RPMI7951 (cell line): ENCODE measurements at places on chromosomes 6 and 20. TPM values are rescaled to one million over a fixed set of nuclear protein-coding genes. Genes with fewer than 3 reads are reported as not detected.

DNA sequence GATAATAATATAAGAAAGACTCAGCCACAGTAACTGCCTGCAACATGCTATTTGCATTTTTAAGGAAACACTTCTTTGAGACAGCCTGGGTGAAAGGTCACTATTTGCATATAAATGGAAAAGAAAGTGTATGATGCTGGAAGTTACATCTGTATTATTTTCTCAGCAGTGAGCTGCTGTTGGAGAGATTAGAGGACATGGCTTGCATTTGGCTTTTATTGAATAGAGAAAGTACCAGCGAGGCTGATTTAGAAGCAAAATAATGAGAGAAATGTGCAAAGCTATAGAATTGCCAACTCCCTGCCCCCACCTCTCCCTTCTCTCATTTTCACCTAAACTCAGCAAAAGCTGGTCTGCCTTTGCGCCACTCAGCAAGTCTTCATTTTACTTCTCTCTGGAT is 12.7 kb downstream of the MYT1 start:
- DNase-seq = no peak

Gene OR2H1
- total RNA-seq = not detected in 2 replicates

Gene IRF4
- total RNA-seq = 0.24 and 0.39 TPM in 2 replicates

DNA sequence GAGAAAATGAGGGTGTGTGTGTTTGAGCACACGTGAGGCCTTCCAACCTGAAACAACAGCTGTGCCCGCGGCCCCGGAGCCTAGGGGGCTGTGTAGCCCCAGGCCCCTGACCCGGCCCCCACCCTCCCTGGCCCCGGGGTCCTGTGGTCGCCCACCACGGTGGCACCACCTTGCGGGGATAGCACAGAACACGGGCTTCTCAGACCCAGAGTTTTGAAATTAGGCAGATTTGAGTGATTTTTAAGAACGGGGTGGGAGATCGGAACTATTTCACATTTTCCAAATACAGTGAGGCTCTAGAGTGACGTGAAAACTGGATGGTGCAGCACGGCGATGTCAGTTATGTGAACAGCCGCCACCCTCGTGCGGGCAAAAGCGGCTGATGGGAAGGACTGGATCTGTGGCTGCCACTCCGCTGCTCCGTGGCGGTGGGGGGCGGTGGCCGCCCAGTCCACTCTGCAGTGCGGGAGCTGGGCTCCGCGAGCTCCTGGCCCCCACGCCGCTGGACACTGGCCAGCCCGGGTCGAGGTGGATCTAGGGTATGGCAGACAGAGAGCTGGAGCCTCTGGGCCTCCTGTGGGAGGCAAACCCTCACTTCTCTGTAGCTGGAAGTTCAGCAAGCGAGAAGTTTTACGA is 17.3 kb upstream of the BHLHE23 start:
- no peak for DNase-seq

Gene SRSF12
- total RNA-seq = not detected in 2 replicates

DNA sequence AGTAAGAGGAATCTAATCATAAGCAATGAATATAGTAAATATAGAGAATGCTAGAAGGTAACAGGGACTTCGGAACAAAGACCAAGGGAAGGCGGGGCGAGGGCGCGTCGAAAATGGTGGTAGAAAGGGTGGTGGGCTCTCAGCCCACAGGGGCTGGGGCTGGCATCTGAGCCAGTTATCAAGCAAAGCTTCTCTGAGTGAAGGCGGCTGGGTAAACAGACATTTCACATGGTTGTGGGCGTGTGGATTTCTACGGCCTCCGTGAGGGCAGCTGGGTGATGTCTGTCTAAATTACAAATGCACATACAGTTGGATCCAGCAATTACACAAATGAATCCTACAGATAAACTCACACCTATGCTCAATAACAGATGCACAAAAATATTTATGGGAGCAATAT is 56.6 kb downstream of the TOX2 start:
- DNase-seq = no peak

Gene TRIM38
- total RNA-seq = 7.7 and 9.1 TPM in 2 replicates

Gene SPATA25
- total RNA-seq = 0.98 TPM in 1 of 2 replicates, not detected in the other

GRCh38 chr6:38112181-38112580 is 292.7 kb downstream of the ZFAND3 start:
- DNase-seq = no peak

Gene BMP2
- total RNA-seq = 0.84 and 0.88 TPM in 2 replicates

DNA sequence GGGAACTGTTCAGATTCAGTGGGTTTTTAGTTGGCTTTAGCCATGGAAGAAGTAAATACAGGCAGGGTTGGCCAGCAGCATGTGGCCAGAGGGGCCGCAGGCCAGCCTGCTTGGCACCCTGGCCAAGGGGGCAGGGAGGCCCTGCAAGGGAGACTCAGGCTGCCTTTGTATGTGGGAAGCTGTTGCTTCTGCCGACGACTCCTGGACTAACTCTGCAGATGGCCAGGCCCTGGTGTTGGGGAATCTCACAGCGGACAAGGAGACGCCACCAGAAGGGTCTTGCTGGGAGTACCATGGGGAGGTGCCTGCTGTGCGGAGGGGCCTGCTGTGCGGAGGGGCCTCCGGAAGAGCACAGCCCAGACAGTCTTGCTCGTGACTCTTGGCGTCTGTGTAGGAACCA is 25.2 kb downstream of the PYGB start:
- DNase-seq = no peak

GRCh38 chr6:55320696-55321086 is 6.6 kb upstream of the GFRAL start:
- no peak for DNase-seq

DNA sequence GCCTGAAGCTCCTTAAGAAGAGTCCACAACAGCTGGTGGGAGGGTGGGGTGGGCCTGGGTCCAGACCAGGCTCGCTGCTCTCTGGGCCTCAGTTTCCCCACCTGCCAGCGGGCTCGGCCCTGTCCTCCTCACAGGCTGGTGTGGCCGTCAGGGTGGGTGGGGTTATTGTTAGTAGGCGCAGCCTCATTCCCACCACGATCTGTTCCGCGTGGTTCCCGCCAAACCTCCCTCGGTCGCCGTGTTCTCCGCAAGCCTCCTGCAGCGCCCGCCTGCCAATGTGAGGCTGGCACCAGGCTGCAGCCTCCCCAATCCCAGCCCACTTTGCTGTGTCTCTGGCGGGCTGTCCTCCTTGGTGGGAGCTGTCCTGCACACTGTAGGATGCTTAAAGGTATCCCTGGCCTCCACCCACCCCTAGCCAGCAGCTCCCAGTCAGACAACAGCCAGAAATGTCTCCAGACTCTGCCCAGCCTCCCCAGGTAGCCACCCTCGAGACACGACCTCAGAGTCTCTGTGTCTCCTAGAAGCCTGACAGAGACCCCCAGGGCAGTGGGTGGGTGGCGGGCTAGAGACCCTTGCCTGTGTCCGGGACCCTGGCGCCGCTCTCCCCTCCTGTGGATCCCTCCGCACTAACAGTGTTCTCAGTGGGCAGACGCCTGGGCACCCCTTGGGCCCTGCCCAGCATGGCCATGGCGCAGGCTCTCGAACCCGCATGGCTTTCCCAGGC is 15.3 kb downstream of the SLC17A9 start:
- DNase-seq = no peak

GRCh38 chr6:142187209-142187608 is 40.1 kb downstream of the VTA1 start:
- DNase-seq = peak; percentile 21

Gene PDYN
- not detected in 2 replicates for total RNA-seq

Gene BTNL2
- total RNA-seq = not detected in 2 replicates

GRCh38 chr6:55943329-55943728 is 67.9 kb upstream of the BMP5 start:
- DNase-seq = no peak
